Activated CD4-positive, CD25-positive, alpha-beta regulatory T cell treated with anti-CD3 and anti-CD28 coated beads, Interleukin-2, amount 50 U/mL, for 72 hours (primary cell): ENCODE measurements at places on chromosomes 12 and 14.

- no peak for DNase-seq
Observed at GRCh38 chr14:50785457-50786063, 45.4 kb downstream of the NIN start.

- no peak for DNase-seq
Observed at GRCh38 chr14:68973639-68974038, 5.5 kb downstream of the ACTN1 start.

- DNase-seq = no peak
Observed at GRCh38 chr12:16675438-16675837, 69.5 kb upstream of the LMO3 start.

DNA sequence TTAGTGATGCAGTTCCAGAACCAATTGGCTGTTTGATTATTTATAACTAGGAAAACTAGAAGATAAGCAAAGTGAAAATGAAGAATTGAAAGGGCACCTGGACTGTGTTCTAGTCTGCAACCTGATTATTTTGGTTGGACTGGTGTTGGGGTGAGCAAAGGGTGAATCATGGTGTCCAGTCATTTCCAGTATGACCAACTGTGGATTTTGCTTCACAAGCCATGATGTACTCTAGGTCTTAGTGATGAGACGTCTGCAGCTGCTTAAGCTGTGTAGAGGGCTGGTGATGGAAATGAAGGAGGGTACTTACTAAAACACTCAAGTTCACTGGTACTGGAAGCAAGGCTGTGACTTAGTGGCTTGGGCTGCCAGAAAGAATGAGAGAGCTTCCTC, 193.2 kb upstream of the FRMD6 start:
- DNase-seq = no peak

DNA sequence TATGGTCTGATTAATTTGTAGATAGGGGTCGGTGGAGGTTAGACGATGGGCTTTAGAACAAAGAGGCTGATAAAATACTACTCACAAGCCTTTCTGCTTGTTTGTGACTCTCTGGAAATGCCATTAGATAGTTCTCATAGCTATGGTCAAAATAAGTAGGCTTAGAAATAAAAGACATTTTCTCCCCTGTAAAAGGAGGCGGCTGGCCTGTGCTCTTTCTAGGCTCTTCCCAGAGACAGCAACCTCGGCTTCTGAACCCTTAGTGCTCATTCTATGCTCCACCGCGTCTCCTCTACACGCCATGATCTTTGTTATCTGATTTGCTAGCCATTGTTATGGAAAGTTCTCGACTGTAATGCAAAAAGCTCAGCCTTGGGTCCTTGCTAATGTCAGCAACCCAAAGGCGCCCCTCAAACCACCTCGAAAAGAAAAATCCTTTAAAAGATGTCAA, 64.5 kb downstream of the CRADD start:
- no peak for DNase-seq

DNA sequence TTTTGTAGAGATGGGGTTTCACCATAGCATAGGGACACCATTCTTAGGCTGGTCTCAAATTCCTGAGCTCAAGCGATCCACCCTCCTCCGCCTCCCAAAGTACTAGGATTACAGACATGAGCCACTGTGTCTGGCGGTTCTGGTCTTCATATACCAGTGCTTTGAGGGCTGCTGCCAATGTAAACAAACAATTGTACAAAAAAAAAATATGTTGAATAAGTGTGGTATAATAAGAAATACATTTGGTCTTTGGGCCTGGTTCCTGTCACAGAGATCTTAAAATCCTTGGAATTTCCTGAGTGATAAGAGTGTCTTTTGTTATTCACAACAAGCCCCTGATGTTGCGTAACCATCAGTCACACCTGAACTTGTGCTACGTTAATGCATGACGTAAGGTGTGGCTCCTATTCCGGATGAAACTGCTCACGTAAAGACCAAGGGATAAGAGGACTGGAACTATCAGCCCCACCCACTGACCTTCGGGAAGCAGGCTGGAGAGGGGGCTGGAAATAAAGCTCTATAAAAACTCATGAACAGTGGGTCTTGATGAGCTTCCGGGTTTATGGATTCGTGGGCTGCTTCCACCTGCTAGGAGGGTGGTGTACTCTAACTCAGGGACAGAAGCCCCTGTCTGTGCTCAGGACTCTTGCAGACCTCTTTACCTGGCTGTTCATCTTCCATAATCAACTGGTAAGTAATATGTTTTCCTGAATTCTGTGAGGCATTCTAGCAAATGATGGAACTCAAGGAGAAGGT, 16.5 kb upstream of the RIMKLB start:
- DNase-seq = no peak

DNA sequence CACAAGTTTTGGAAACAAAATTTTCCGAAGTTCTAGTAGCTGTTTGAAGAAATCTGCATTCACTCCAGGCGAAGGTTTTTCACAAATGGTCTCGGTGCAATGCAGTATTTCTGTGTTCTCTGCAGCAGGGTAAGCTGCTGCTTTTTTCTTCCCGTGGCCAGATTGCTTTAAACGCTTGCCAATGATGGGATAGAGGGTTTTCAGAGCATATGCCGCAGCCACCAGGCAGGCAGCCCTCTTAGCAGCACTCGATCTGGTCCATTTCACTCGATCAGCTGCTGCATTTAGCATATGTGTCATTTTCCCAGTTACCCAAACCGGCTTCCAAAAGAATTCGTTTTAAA, 315 bp downstream of the ABCD2 start:
- no peak for DNase-seq

GRCh38 chr12:64240781-64241180, 18.7 kb upstream of the KICS2 start:
- DNase-seq = no peak

DNA sequence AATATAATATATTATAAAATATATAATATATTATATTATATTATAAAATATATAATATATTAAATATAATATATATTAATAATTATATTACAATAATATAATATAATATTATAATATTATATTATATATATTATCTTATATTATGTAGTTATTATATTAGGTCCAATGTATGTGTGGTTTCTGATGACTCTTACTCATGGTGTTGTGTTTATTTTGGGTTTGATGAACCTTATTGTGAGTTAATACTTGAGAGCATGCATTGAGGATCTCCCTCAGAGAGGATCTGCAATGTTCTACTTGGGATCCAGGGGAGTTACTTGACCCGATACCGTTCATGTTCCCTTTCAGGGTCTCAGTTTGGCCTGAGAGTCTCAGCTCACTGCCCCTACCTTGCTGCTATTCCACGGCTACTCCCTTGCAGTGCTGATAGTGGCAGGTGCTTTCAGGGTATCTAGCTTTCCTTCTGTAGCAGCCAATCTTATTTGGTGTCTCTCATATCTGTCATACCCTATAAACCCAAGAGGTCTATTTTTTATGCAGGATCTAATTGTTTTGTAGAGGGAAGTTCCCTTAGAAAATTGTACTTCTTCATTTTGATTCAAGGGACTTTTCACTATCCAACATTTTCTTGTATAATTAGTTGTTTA, 89.1 kb upstream of the ZDHHC17 start:
- no peak for DNase-seq

GRCh38 chr14:21149641-21150367, 6.1 kb downstream of the OR5AU1 start:
- no peak for DNase-seq

GRCh38 chr12:97471194-97471593, 8.6 kb downstream of the RMST start:
- DNase-seq = no peak

- DNase-seq = no peak
Observed at GRCh38 chr14:99812096-99812750, 19.0 kb downstream of the EML1 start.
